ENCODE measurements at places on chromosomes 12 and 14. TPM values are rescaled to one million over a fixed set of nuclear protein-coding genes. Genes with fewer than 3 reads are reported as not detected.

MAP3K9 gene
- 11.5 TPM for total RNA-seq

CHGA gene
- 5.4 TPM for total RNA-seq

HOXC12 gene
- total RNA-seq: not detected

CDH24 gene
- total RNA-seq: 5.4 TPM

ADAM20 gene
- 1.2 TPM for total RNA-seq

CFAP54 gene
- total RNA-seq: 1.7 TPM

- DNase-seq: no peak
- peaks cover 5% of the 10 kb centered on the region for H3K4me1 ChIP-seq
- H3K36me3 ChIP-seq: no peaks in the 10 kb centered on the region
- H3K27ac ChIP-seq: no peak overlapping the region
Measured at GRCh38 chr14:64574371-64575107, 24.8 kb downstream of the PPP1R36 start.

- H3K27ac ChIP-seq: no peak overlapping the region
- no peaks in the 10 kb centered on the region for H3K27me3 ChIP-seq
- no peak overlapping the region for H3K4me3 ChIP-seq
- no peak for DNase-seq
Measured at GRCh38 chr12:65209655-65210043, 40.3 kb downstream of the LEMD3 start.

DNA sequence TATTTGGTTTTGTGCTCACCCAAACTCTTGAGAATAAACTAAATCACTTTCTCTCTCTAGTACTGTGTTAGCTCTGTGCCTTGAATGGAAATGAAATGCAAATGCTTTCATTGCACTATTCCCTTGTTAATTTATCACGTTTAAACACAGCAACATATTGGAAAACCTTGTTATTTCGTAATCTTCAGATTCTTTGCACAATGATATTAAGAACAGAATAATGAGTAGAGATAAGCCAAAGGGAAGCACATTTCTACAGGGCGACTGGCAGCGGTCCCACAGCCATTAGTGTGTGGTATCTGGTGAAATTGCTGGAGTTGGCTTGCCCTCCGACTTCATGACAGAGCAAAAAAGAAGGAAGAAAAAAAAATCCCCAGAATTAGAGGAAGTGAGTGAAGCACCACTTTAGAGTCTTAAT lies 166.1 kb upstream of the E2F7 start:
- no peak overlapping the region for H3K4me3 ChIP-seq
- no peak for DNase-seq
- H3K4me1 ChIP-seq: peaks cover 7% of the 10 kb centered on the region
- no peaks in the 10 kb centered on the region for H3K36me3 ChIP-seq

GRCh38 chr14:91031666-91032065 lies 28.8 kb downstream of the RPS6KA5 start:
- H3K27ac ChIP-seq: no peak overlapping the region
- peaks cover 9% of the 10 kb centered on the region for H3K4me1 ChIP-seq
- DNase-seq: no peak
- no peak overlapping the region for H3K4me3 ChIP-seq

GRCh38 chr14:59566725-59567124 lies 9.9 kb downstream of the CCDC175 start:
- no peak for DNase-seq
- H3K36me3 ChIP-seq: no peaks in the 10 kb centered on the region
- H3K4me1 ChIP-seq: no peaks in the 10 kb centered on the region

- H3K36me3 ChIP-seq: no peaks in the 10 kb centered on the region
- peaks cover 58% of the 10 kb centered on the region for H3K4me1 ChIP-seq
- H3K27me3 ChIP-seq: no peaks in the 10 kb centered on the region
Measured at GRCh38 chr14:76902591-76902990, 76.4 kb downstream of the LRRC74A start.

- H3K4me3 ChIP-seq: no peak overlapping the region
- H3K4me1 ChIP-seq: peaks cover 28% of the 10 kb centered on the region
- no peak overlapping the region for H3K27ac ChIP-seq
- no peaks in the 10 kb centered on the region for H3K36me3 ChIP-seq
- H3K27me3 ChIP-seq: no peaks in the 10 kb centered on the region
- DNase-seq: no peak
Measured at GRCh38 chr14:102594514-102595175, 2.2 kb downstream of the RCOR1 start.

- H3K4me1 ChIP-seq: no peaks in the 10 kb centered on the region
- H3K36me3 ChIP-seq: no peaks in the 10 kb centered on the region
- no peaks in the 10 kb centered on the region for H3K27me3 ChIP-seq
- DNase-seq: no peak
- H3K4me3 ChIP-seq: no peak overlapping the region
Measured at GRCh38 chr12:98002887-98003493, 512.4 kb upstream of the TMPO start.

- no peak for DNase-seq
- no peak overlapping the region for H3K4me3 ChIP-seq
- H3K27me3 ChIP-seq: no peaks in the 10 kb centered on the region
- no peak overlapping the region for H3K27ac ChIP-seq
- peaks cover 35% of the 10 kb centered on the region for H3K36me3 ChIP-seq
Measured at GRCh38 chr14:57232006-57232405, 36.7 kb downstream of the EXOC5 start.

- no peaks in the 10 kb centered on the region for H3K27me3 ChIP-seq
- H3K4me1 ChIP-seq: peaks cover 16% of the 10 kb centered on the region
- H3K4me3 ChIP-seq: no peak overlapping the region
- no peaks in the 10 kb centered on the region for H3K36me3 ChIP-seq
Measured at GRCh38 chr12:76455582-76456345, 103.8 kb downstream of the OSBPL8 start.

GRCh38 chr12:86154620-86155019 lies 101.6 kb downstream of the MGAT4C start:
- DNase-seq: no peak
- H3K4me1 ChIP-seq: no peaks in the 10 kb centered on the region
- H3K4me3 ChIP-seq: no peak overlapping the region
- H3K27me3 ChIP-seq: no peaks in the 10 kb centered on the region
- H3K27ac ChIP-seq: no peak overlapping the region
